ENCODE measurements at places on chromosomes 7 and 10.
A peak's percentile ranks its signal among the peaks of the same experiment; 100 is the strongest.

DNA sequence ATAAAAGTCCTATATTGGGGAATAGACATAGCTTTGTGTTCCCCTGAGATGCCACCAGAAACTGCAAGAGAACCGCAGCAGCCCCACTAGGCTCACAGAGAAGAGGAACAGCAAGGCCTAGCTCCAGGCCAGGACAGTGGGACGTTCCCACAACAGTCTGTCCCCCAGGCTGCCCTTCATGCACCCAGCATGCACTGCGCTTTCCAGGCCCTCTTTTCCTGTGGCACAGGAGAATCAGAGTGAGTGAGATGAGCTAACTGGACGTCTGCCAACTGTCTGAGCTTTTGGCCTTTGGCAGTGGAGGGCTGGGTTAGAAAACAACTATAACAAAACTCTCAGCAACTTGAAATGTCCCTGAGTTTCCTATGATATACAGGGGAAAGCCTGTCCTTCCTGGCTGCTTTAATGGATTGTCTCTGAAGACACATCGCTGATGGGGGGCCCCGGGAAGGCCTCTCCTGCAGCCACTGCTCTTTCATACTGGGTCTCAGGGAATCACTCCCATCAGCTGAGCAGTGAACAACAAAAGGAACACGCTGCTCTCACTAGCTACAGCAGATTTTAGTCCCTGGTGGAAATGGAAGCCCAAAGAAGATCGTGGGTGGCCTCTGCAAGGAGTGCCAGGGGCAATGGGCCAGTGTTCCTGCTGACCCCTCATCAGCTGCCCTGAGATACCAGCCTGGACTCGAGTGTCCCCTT is 53.5 kb downstream of the PODXL start:
- no peak for DNase-seq

DNA sequence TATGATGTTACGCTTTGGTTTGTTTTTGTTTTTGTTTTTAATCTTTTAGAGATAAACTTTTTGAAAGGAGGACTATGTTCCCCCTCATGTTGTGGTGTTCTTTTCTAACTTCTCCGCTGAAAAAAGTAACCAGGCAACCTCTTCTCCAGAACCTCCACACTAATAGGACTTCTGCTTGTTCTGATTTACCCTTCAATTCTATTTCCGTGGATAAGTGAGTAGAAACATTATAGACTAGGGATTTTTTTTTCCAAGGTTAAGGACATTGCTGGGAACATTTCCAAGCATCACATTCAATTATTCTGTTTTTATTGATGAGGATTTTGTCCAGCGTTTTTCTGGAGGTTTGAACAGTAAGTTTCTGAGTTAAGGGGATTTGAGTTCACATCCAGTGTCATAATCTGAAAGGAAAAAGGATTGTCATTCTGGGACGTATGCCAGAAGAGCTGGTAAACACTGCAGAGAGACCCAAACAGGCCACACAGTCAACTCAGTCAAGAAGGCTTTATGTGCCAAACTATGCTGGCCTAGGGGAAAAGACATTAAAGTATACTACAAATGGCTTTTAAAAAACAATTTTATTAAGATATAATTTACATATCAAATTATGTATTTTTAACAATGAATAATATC is 28.3 kb upstream of the RALA start:
- DNase-seq: no peak

DNA sequence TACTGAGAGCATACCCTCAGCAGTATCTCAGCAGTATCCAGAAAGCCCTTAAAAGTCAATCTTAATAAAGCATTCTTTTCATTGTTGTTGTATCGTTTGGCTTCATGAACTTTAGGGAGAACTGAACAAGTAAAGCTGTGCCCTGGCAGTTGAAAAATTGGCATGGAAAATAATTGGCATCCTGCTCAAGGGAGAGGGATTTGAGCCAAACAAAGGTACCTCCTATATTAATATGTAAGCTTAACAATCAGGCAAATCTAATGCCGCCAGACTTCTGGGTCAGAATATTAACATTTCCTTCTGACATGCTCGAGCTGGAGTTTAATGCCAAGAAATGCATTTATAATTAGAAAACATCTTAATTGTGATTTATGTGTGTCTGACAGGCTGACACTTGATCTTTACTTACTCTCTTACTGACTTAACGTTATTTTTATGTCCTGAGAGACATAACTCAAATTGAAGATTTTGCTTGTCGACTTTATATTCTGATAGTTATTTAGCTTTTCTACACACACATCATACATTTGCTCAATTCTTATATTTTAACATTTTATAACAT is 42.1 kb upstream of the PCDH15 start:
- no peak for DNase-seq

- no peak for DNase-seq
Observed at GRCh38 chr10:58331646-58332045, 3.2 kb upstream of the UBE2D1 start.

- no peak for DNase-seq
Observed at GRCh38 chr10:7611909-7612308, 54.9 kb downstream of the ITIH5 start.

GRCh38 chr10:112775892-112776674 is 174.0 kb upstream of the TCF7L2 start:
- no peak for DNase-seq

- no peak for DNase-seq
Observed at GRCh38 chr10:114783686-114784085, 37.9 kb upstream of the FHIP2A start.

DNA sequence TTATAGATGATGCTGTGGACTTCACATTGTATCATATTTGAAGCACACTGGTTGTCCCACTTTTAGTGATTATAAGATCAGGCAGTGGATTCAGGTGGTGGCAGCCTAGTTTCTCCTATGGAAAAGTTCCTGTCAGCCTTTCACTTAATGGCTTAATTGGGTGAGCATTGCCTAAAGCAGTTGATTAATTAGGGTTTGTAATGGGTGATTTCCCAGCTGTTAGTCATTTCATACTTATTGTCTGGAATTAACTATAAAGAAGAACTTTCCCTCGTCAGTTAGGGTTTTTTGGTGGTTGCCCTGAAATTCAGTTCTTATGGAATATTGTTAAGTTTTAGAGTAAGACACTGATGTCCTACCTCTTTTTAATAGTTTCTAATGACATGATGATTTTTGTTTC is 78.8 kb downstream of the SLC25A40 start:
- no peak for DNase-seq

GRCh38 chr7:105388356-105389087 is at the start of gene SRPK2:
Gene SRPK2 (minus strand): TSS chr7:105388921.
- peak; percentile 82 for DNase-seq

DNA sequence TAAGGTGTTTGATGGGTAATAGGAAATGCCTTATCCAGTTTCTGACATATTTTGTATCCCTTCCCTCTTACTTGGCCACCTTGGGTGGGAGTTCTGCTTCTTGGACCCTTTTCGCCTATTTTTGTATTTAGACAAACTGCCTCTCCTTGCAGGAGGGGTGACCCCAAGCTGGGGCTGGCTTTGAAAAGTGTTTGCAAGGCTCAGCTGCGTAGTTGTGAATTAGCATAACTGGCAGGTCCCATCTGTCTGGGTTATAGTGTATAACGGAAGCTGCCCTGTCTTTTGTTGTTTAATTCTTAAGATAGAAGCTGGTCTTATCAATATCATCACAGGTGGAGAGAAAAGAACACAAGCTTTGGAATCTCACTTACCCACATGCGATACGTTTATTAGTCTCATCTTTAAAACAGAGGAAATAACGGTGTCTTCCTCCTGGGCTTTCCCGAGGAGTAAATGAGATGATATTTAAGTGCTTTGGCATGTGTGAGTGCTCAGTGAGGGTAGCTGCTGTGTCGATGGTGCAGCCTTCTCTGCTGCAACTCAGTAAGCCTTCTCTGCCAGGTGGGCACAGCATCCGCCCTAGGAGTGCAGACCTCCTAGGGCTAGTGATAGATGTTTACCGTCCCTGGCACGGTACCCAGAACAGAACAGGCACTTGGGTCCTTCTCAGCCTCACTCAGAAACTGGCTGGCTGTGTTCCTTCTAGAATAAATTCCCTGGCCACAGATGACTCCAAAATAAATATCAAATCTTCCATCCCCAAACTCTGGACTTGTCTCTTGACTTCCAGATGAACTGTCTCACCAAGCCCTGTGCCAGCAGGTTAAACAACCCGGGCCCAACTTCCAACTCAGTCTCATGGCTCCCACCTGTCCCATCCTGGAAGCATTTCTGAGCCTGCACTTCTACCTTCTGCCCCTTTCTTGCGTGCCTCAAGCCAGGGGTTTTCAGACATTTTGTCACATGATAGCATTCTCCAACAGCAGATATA is 227.3 kb downstream of the GFRA1 start:
- no peak for DNase-seq

GRCh38 chr7:132141109-132141508 is 435.2 kb downstream of the PLXNA4 start:
- DNase-seq: no peak

- DNase-seq: no peak
Observed at GRCh38 chr7:123689250-123689649, 33.6 kb downstream of the LMOD2 start.

- no peak for DNase-seq
Observed at GRCh38 chr7:2542011-2542915, 13.1 kb downstream of the BRAT1 start.

DNA sequence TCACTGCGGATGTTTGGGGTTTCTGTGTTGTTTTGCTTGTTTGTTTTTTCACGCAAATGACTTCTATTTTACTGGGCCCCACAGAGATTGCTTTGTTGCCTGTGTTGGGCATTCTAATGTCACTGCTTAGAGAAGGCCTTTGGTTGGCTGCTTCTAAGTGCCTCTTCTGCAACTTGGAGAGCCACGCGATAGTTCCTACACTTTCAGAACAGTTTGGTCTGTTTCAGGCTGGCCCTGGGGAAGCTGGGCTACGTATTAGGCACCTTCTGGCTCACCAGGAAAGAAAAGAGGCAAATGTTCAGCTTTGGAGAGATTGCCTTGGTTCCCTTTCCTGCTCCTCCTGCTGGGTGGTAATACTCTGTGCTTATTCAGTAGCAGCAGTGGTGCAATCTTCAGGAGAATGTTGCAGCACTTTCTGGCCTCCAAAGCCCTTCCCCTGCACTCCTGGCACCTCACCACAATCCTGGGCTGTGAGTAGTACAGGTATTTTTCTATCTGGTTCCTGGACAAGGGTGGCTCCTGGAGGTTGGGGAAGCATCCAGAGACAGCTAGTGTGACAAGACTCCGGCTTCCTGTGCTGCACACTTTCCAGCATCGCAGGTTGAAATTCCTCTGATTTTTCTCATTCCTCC is 1.2 kb downstream of the ANTXRL start:
- DNase-seq: no peak

- DNase-seq: no peak
Observed at GRCh38 chr7:100372694-100373093, 593 bp upstream of the PILRA start.

GRCh38 chr10:92208157-92208720 is 82.6 kb downstream of the CPEB3 start:
- no peak for DNase-seq

DNA sequence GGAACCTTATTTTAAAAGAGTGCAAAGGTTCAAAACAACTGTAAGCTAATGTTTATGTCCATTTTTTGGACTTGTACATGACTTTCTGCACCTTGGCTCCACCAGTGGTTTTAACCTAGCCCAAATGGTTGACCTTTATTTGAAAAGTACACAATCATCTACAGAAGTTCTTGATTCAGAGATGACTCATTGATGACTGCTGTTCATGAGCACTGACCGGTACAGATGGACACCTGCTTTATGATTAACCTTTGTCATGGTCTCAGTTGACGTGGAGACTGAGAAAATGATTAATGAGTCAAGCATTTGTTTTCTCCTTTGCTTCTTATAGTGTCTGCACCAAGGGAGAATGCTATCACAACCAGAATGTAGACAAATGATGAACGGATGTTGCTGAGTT is 55.7 kb upstream of the PTER start:
- no peak for DNase-seq

GRCh38 chr10:132420981-132421846 is 24.2 kb downstream of the PWWP2B start:
- DNase-seq: peak; percentile 65

Measured in CD4-positive, alpha-beta T cell treated with Interferon alpha-2 for 1 hour (primary cell).